ENCODE measurements at places on chromosomes 2 and 18. TPM values are rescaled to one million over a fixed set of nuclear protein-coding genes. Genes with fewer than 3 reads are reported as not detected.

The KCNF1 gene
- total RNA-seq, result 0.57 TPM

The SCYGR4 gene
- total RNA-seq, result not detected

The LYPD1 gene
- 5.1 TPM for total RNA-seq

The SERPINB12 gene
- 2.6 TPM for total RNA-seq

The NYAP2 gene
- total RNA-seq, result 0.05 TPM

The MCFD2 gene
- 46.7 TPM for total RNA-seq

The GPR45 gene
- total RNA-seq, result not detected

The TWIST2 gene
- 1.2 TPM for total RNA-seq

The SLC23A3 gene
- 0.47 TPM for total RNA-seq

The CROCC2 gene
- not detected for total RNA-seq

The DSC3 gene
- total RNA-seq, result 6.9 TPM

The MBP gene
- total RNA-seq, result 16.1 TPM

The SERPINB3 gene
- total RNA-seq, result 2.6 TPM

The C1QL2 gene
- total RNA-seq, result 0.05 TPM

The RBM43 gene
- total RNA-seq, result 4.7 TPM
